ENCODE measurements at places on chromosomes 2 and 18. TPM values are rescaled to one million over a fixed set of nuclear protein-coding genes. Genes with fewer than 3 reads are reported as not detected.

The CPS1 gene
- total RNA-seq = 8.0 TPM

DNA sequence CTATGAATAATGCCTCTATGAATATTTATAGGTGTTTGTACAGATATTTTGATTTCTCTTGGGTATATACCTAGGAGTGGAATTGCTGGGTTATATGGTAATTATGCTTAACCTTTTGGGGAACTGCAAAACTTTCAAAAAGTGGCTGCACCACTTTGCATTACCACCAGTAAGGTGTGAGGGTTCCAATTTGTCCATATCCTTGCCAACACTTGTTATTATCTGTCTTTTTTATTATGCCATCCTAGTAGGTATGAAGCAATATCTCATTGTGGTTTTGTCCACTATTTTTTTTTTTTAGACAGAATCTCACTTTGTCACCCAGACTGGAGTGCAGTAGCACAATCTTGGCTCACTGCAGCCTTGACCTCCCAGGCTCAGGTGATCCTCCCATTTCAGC lies 112.2 kb upstream of the FBXO11 start:
- no peak for DNase-seq

GRCh38 chr2:37068686-37069085 lies 15.5 kb downstream of the HEATR5B start:
- no peak for DNase-seq

GRCh38 chr18:50694147-50694546 lies 125.7 kb downstream of the MRO start:
- no peak for DNase-seq

Measured in astrocyte (in vitro differentiated cells and primary cell).